ENCODE measurements at places on chromosomes 3 and 15.

DNA sequence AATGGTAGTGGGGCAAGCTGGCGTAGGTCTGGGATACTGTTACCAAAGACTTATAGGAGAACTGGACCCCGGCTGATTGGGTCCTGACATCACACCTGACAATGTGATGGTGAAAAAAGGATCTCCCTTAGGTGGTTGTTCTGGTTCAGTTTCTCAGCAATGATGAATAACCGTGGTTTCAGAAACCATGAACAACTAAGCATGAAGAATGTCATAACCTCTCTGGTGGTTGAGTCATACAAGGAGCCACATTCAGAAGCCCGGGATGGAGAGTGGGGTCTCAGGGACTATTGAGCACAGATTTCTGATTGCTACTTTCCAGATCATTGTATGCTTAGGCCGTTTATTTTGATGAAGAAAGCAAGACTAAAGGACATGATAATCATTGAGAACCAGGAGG is 17.4 kb downstream of the GPR160 start:
- DNase-seq = peak; percentile 71

- no peak for DNase-seq
Measured at GRCh38 chr3:2334921-2335320, 236.3 kb downstream of the CNTN4 start.

- no peak for DNase-seq
Measured at GRCh38 chr15:34079904-34080303, 21.8 kb downstream of the EMC7 start.

DNA sequence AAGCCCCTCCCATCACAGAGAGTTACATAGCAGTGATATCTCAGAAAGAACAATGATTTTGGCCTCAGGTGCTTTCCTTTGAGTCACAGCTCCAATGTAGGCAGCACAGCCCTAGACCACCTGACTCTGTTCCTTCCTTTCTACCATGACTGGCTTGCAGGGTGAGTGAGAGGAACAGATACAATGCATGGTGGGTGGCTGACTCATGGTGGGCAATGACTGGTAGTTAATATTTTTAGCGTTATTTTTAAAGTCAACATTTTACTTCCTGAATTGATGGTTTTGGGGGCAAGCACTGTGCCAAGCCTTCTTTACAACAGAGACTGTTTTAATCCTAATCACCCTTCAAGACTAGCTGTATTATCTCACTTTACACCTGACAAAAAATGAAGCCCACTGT is 32.8 kb upstream of the ST3GAL6 start:
- peak; percentile 83 for DNase-seq

DNA sequence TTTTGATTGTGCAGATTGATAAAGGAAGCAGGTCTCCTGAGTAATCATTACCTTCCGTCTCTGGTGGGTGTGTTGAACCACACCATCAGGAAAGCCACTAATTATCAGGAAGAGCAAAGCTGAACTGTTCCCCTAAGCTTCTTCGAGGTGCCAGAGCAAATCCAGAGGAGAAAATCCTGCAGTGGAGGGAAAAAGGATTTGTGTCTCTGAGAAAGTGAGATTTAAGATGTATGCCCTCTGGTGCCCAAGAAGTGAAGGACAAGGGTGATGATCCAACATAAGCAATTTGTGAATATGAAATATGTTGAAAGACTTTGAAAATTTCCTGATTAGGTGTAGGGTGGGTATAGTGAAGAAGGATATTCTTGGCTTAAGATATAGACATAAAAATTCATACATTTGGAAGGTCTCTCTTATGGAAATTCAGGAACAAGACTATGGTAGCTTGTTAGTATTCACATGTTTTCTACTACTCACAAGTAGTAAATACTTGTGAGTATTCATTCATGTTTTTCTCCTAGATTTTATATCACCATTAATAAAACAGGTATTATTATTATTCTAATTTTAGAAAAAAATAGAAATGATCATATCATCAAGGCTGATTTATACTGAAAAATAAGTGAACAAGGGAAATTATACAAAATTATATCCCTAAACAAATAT is 34.8 kb downstream of the COMMD2 start:
- DNase-seq = peak; percentile 78

- no peak for DNase-seq
Measured at GRCh38 chr3:108164391-108164790, 57.8 kb downstream of the IFT57 start.

DNA sequence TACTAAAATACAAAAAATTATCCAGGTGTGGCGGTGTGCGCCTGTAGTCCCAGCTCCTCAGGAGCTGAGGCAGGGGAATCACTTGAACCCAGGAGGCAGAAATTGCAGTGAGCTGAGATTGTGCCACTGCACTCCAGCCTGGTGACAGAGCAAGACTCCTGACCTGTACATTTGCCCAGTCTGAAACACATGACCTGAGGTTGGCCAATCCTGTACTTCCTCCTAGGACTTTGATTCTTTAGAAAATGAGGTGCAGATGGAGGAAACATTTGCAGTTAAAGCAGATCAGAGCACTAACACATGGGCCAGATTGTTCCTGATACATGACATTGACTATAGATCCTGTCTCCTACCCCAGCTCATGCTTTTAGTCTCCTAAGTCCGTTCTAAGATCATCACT is 28.9 kb upstream of the LPP start:
- no peak for DNase-seq
